ENCODE measurements at places on chromosomes 12 and 14. TPM values are rescaled to one million over a fixed set of nuclear protein-coding genes. Genes with fewer than 3 reads are reported as not detected.
A peak's percentile ranks its signal among the peaks of the same experiment; 100 is the strongest.

The C3AR1 gene
- 0.22 TPM for total RNA-seq

The SYNDIG1L gene
- not detected for total RNA-seq

The C1R gene
- 3.6 TPM for total RNA-seq

The ZDHHC22 gene
- total RNA-seq, result 0.24 TPM

The C12orf60 gene
- total RNA-seq, result 1.1 TPM

The ASPG gene
- total RNA-seq, result not detected

The DPF3 gene
- 8.1 TPM for total RNA-seq

The KLRD1 gene
- total RNA-seq, result 0.13 TPM

The KRT73 gene
- not detected for total RNA-seq

DNA sequence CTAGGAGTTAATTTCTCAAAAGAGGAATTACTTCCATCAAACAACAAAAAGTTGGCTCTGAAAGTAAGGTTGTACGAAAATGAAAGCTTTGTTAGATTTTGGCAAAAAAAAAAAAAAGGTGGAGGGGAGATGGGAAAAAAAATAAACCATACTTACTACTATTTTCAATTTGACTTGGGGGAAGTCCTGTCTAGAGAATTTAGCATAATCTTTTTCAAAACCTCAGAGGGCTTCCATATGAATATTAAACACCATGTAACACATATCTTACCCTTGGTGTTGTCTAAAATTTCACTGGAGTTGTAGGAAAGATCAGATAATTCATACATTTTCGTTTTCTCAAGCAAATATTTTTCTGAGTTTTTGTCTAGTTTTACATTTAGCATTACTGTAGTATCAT lies 17.5 kb downstream of the GRIP1 start:
- no peak overlapping the region for H3K4me3 ChIP-seq
- H3K4me1 ChIP-seq, result peaks cover 10% of the 10 kb centered on the region
- no peak for DNase-seq

DNA sequence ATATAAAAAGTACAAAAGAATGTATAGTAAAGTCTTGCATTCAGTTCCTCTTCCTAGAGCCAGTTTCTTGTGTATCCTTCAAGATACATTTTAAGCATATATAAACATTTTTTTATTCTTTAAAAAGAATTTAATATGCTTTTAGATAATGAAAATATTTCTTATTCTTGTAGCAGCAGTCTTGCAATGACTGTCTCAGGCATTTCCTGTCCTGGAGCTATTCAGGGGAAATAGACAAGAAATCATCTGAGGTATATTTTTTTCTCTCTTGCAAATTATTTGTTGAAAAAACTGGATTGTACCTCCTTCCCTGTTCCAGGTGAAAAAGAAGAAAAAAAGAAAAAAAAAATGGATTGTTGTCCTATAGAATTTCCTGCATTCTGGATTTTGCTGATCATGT lies 17.0 kb upstream of the ERBB3 start:
- H3K4me3 ChIP-seq, result no peak overlapping the region
- no peak overlapping the region for H3K27ac ChIP-seq
- H3K4me1 ChIP-seq, result peaks cover 4% of the 10 kb centered on the region
- DNase-seq, result no peak

- H3K36me3 ChIP-seq, result no peaks in the 10 kb centered on the region
- no peak for DNase-seq
- H3K27me3 ChIP-seq, result peaks cover 31% of the 10 kb centered on the region
These were observed 20.5 kb upstream of the COL2A1 start for GRCh38 chr12:48024735-48025134.

- H3K27me3 ChIP-seq, result no peaks in the 10 kb centered on the region
- H3K4me1 ChIP-seq, result no peaks in the 10 kb centered on the region
- H3K27ac ChIP-seq, result no peak overlapping the region
- H3K36me3 ChIP-seq, result peaks cover 12% of the 10 kb centered on the region
- no peak for DNase-seq
These were observed 26.3 kb downstream of the LDHB start for GRCh38 chr12:21631367-21631766.

GRCh38 chr12:53981634-53982565 lies 3.0 kb upstream of the HOXC10 start:
- H3K4me3 ChIP-seq, result no peak overlapping the region
- no peaks in the 10 kb centered on the region for H3K36me3 ChIP-seq

DNA sequence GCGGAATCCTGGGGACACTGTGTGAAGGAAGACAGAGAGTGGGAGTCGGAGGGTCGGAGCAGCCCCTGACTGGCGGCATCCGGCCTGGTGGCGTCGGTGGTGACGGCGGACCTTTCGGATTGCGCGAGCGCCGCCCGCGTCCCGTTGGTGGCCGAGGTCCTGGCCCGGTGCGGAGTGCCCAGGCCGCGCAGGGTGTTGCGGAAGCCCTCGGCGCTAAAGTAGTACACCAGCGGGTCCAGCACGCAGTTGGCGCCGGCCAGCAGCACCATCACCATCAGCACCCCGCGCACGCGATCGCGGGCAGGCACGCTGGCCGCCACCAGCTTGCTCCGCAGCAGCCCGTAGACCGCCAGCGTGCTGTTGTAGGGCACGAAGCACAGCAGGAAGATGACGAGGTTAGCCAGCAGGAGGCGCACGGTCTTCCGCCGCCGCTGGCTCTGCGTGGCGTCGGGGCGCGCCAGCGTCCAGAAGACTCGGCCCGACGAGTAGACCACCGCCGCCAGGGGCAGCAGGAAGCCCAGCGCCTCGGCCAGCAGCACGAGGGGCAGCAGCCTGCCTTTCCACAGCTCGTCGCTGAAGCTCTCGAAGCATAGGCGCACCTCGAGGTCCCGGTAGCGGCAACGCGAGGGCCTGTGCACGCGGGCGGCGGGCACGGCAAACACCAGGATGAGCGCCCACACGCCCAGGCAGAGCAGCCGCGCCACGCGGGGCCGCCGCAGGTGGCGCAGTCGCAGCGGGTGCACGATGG lies 13.1 kb upstream of the CHD4 start:
- no peaks in the 10 kb centered on the region for H3K27me3 ChIP-seq
- H3K27ac ChIP-seq, result no peak overlapping the region
- no peaks in the 10 kb centered on the region for H3K36me3 ChIP-seq

- peak; percentile 15 for DNase-seq
- H3K27me3 ChIP-seq, result no peaks in the 10 kb centered on the region
- no peak overlapping the region for H3K27ac ChIP-seq
These were observed 148.7 kb upstream of the KRR1 start for GRCh38 chr12:75660107-75660530.

DNA sequence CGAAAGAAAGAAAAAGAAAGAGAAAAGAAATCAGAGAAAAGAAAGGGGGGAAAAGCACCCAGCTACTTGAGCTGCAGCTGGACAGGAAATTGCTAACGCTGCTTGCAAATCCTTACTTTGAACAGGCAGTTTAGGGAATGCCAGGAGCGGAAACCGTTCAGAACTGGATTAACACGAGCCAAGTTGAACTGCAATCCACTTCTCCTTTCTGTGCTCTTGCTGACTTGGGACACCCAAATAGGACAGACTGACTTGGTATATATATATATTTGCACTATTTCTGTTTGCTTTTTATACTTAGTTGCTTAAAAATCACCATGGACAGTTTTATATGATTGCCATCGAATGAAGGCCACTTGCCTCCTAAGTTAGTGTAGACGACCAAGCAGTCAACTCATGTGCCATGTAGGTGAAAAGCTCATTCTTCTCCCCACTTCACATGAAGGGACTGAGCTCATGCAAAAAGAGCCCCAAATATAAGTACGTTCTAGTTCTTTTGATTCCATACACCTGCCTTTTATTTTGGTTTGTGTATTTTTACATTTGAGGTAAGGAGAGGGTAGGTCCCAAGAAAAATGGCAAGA lies 5.5 kb downstream of the DUSP6 start:
- H3K36me3 ChIP-seq, result peaks cover 13% of the 10 kb centered on the region
- H3K27me3 ChIP-seq, result no peaks in the 10 kb centered on the region
- peak; percentile 95 for DNase-seq
- peak overlapping the region; percentile 90 for H3K4me3 ChIP-seq

DNA sequence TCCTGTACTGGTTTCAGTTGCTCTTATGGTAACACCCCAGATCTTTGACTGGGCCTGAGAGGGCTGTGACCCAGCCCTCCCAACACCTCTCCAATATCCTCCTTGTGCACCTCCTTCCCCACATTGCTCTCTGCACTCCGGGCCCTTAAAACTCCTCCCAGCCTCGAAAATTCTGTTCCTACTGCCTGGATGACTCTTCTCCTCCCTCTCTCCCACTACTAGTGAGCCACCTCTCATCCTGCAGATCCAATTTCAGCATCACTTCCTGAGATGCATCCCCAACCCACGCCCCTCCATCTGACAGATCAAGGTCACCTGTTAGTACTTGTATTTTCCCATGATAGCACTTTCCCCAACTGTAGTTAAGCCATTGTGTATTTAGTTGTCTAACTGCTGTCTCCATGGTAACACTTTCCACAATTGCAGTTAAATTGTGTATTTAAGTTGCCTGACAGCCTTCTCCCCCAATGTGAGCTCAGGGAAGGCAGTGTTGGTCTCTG lies 11.5 kb upstream of the NT5DC3 start:
- no peaks in the 10 kb centered on the region for H3K36me3 ChIP-seq
- no peak overlapping the region for H3K27ac ChIP-seq
- H3K27me3 ChIP-seq, result peaks cover 12% of the 10 kb centered on the region
- no peak for DNase-seq

- no peak for DNase-seq
- H3K36me3 ChIP-seq, result no peaks in the 10 kb centered on the region
- no peaks in the 10 kb centered on the region for H3K27me3 ChIP-seq
- peaks cover 3% of the 10 kb centered on the region for H3K4me1 ChIP-seq
These were observed 17.1 kb upstream of the MED13L start for GRCh38 chr12:116294454-116295165.

DNA sequence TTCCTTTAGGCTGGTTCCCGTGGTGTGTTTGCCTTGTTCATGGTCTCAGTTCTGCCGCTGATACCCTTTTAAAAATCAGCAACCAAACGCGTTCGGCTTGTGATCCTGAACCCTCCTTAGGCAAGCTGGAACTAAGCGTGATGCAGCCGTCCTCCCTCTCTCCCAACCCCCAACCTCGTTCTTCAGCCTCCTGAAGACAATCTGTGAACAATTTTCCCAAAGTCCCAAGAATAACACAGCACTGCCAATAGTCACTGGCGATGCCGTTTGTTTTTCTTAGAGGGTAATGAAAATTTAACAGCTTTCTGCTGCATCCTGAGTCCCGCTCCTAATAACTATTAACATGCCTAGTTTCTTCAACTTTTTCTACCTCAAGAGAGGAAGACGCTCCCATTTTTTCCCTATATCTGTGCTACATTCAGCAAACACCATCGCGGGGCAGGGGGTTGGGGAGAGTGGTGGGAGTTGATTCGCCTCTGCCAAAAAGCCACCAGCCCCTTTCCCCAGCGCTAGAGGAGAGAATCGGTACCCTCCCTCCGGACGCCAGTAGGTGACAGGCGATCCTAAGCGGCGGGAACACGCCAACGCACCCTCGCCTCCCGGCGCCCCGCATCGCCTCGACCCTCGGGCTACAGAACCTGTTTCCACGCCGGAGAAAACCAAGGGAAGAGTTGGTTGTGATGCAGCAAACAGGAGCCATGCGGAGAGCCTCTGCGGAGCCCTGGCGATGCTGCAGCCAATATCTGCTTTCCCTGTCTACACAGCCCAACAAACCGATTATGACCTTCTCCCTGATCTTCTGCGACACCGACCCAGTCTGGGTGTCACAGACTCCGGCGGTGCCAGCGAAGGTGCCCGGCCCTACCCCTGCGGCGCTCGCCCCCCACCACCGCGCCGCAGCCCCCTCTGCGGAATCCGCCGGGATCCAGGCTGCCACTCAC lies 752 bp downstream of the PRICKLE1 start:
- H3K4me1 ChIP-seq, result peaks cover 45% of the 10 kb centered on the region
- peaks cover 2% of the 10 kb centered on the region for H3K36me3 ChIP-seq
- peak overlapping the region; percentile 86 for H3K4me3 ChIP-seq
- peak overlapping the region; percentile 59 for H3K27ac ChIP-seq
- DNase-seq, result peak; percentile 55
- no peaks in the 10 kb centered on the region for H3K27me3 ChIP-seq
